ENCODE measurements at places on chromosomes 5 and 9.
A peak's percentile ranks its signal among the peaks of the same experiment; 100 is the strongest.

GRCh38 chr5:13331585-13331984 lies 612.9 kb downstream of the DNAH5 start:
- no peak for DNase-seq
- H3K27me3 ChIP-seq, result no peaks in the 10 kb centered on the region
- no peak overlapping the region for H3K4me3 ChIP-seq
- H3K27ac ChIP-seq, result no peak overlapping the region
- no peaks in the 10 kb centered on the region for H3K4me1 ChIP-seq

- no peaks in the 10 kb centered on the region for H3K27me3 ChIP-seq
- peaks cover 14% of the 10 kb centered on the region for H3K4me1 ChIP-seq
- no peak for DNase-seq
- no peak overlapping the region for H3K27ac ChIP-seq
- H3K36me3 ChIP-seq, result no peaks in the 10 kb centered on the region
Measured at GRCh38 chr5:180208038-180208434, 975 bp downstream of the RASGEF1C start.

- DNase-seq, result no peak
- H3K4me1 ChIP-seq, result peaks cover 33% of the 10 kb centered on the region
- no peaks in the 10 kb centered on the region for H3K27me3 ChIP-seq
- H3K36me3 ChIP-seq, result no peaks in the 10 kb centered on the region
- H3K27ac ChIP-seq, result no peak overlapping the region
Measured at GRCh38 chr5:142506756-142507155, 179.1 kb downstream of the FGF1 start.

- peak; percentile 29 for DNase-seq
- H3K36me3 ChIP-seq, result no peaks in the 10 kb centered on the region
- H3K27me3 ChIP-seq, result peaks cover 8% of the 10 kb centered on the region
- no peak overlapping the region for H3K27ac ChIP-seq
Measured at GRCh38 chr5:158382473-158382872, 523.5 kb upstream of the CLINT1 start.

DNA sequence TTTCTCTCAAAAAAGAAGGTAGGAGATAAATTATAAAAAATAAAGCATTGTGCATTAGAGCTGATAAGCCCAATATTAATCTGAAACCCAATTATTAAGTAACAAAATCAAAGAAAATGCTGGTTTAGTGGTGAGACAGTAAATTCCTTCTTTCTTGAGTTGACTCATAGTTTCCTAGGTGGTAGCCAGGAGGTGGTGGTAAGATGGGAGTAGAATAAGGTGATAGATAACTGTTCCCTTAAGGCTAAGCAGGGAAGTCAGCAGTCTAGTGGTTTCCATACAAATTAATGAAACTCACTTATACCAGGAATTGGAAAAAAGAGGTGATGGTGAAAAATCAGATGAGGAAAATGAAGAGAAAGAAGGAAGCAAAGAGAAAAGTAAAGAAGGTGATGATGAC lies 23.2 kb downstream of the LYSMD3 start:
- H3K36me3 ChIP-seq, result 0 out of 2 replicates have a peak, but pooled peaks cover 5% of the 10 kb centered on the region
- no peaks in the 10 kb centered on the region for H3K4me1 ChIP-seq
- no peak overlapping the region for H3K4me3 ChIP-seq
- no peaks in the 10 kb centered on the region for H3K27me3 ChIP-seq
- H3K27ac ChIP-seq, result no peak overlapping the region
- no peak for DNase-seq

GRCh38 chr5:81922854-81923279 lies 49.0 kb upstream of the ATG10 start:
- H3K4me1 ChIP-seq, result no peaks in the 10 kb centered on the region
- H3K36me3 ChIP-seq, result no peaks in the 10 kb centered on the region
- H3K27ac ChIP-seq, result no peak overlapping the region
- DNase-seq, result no peak
- H3K27me3 ChIP-seq, result no peaks in the 10 kb centered on the region

DNA sequence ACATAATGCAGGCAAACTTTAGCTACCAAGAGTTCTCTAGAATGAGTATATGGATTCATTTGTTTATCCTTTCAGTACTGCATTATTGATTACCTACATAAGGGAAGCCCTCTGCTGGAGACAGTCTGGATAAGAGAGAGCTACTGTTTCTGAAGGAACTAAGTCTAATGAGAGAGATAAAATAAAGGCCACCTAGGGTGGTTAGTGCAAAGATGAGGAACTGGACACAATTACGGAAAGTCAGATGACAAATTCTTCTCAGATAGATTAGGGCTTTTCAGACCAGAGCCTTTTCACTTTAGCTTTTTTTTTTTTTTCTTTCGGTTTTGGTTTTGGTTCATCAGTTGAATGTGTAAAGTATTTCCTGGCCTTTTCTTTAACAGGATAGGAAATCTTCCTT lies 31.3 kb downstream of the ISOC1 start:
- DNase-seq, result no peak
- H3K36me3 ChIP-seq, result no peaks in the 10 kb centered on the region
- no peak overlapping the region for H3K27ac ChIP-seq
- H3K4me3 ChIP-seq, result no peak overlapping the region

GRCh38 chr5:150113047-150113744 lies 26.8 kb upstream of the CSF1R start:
- DNase-seq, result no peak
- no peak overlapping the region for H3K27ac ChIP-seq
- H3K4me3 ChIP-seq, result no peak overlapping the region
- peaks cover 30% of the 10 kb centered on the region for H3K4me1 ChIP-seq

DNA sequence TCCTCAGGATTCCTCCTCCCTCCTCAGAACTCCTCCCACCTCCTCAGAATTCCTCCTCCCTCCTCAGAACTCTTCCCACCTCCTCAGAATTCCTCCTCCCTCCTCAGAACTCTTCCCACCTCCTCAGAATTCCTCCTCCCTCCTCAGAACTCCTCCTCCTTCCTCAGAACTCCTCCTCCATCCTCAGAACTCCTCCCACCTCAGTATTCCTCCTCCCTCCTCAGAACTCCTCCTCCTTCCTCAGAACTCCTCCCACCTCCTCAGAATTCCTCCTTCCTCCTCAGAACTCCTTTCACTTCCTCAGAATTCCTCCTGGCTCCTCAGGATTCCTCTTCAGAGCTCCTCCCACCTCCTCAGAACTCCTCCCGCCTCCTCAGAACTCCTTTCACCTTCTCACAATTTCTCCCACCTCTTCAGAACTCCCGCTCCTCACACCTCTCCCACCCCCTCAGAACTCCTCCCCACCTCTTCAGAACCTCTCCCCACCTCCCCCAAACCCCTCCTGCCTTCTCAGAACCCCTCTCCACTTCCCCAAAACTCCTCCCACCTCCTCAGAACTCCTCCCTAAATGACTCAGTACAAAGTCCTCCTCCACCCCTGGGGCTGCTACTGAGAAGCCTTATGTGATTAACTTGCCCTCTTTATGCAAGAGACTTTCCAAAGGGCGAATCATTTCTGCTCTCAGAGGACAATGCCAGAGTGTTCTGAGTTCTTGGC lies 23.2 kb downstream of the SLC46A2 start:
- H3K36me3 ChIP-seq, result no peaks in the 10 kb centered on the region
- no peaks in the 10 kb centered on the region for H3K27me3 ChIP-seq
- peak overlapping the region; percentile 59 for H3K27ac ChIP-seq
- H3K4me1 ChIP-seq, result peaks cover 26% of the 10 kb centered on the region

DNA sequence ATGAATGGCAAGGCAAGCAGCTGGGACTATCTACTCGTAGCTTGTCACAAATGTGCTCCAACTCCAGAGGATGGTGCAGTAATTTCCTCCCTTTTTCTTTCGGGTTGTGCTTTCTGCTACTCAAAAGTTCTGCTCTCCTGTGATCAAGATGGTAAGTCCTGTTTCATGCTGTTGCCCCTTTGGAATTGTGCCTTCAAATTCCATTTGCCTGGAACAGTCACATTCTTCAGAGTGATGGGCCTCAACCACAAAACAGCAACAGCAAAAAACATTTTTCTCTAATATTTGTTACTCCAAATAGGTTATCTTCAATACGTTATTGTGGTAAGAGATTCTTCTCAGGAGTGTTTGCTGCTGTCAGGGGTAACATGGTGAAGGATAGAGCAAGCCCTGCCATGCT lies 209.3 kb downstream of the PALM2AKAP2 start:
- DNase-seq, result no peak
- H3K4me1 ChIP-seq, result no peaks in the 10 kb centered on the region
- no peaks in the 10 kb centered on the region for H3K27me3 ChIP-seq
- H3K36me3 ChIP-seq, result no peaks in the 10 kb centered on the region
- no peak overlapping the region for H3K4me3 ChIP-seq

- no peaks in the 10 kb centered on the region for H3K27me3 ChIP-seq
- no peak overlapping the region for H3K27ac ChIP-seq
- no peaks in the 10 kb centered on the region for H3K36me3 ChIP-seq
- H3K4me1 ChIP-seq, result no peaks in the 10 kb centered on the region
Measured at GRCh38 chr9:4144869-4145268, 155.0 kb downstream of the GLIS3 start.

DNA sequence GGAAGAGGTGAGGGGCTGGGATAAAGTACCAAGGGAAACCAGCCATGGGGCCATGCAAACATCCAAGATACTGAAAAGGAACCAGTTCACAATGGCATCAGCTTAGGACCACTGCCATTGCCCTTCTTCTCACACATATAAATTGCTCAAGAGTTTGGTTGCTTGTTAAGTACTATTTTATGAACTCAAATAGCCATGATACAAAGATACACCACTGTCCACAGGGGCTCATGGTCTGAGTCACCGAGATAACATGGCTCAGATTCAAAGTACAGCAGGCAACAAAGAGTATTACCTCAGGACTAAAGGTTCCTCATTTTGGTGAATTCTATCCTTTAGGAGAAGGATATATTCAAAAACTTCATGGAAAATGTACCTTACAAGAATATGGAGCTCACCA lies 55.6 kb downstream of the FANCC start:
- H3K4me3 ChIP-seq, result no peak overlapping the region
- H3K27me3 ChIP-seq, result no peaks in the 10 kb centered on the region
- H3K27ac ChIP-seq, result no peak overlapping the region
- no peaks in the 10 kb centered on the region for H3K36me3 ChIP-seq
- DNase-seq, result no peak

DNA sequence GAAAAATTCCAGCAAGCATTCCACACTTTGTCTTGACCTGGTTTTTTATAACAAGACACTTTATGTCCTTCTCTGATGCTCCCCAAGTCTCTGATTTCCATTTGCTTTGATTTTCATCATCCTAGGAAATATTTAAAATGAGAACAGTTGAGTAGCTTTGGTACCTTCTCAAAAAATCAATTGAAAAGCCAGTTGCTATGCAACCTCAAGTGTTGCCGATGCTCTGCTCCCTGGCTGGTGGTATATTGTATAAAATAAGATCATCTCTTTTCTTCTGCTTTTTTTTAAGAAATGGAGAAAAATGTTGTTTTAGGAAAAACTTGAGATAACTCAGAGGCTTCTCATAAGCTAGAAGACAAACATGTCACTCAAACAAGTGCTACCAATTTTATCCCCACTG lies 109.7 kb downstream of the ZNF354C start:
- peaks cover 3% of the 10 kb centered on the region for H3K4me1 ChIP-seq
- no peak for DNase-seq
- H3K4me3 ChIP-seq, result no peak overlapping the region

GRCh38 chr9:15720861-15721260 lies 168.0 kb downstream of the CCDC171 start:
- H3K27ac ChIP-seq, result no peak overlapping the region
- H3K4me1 ChIP-seq, result no peaks in the 10 kb centered on the region
- no peaks in the 10 kb centered on the region for H3K36me3 ChIP-seq

DNA sequence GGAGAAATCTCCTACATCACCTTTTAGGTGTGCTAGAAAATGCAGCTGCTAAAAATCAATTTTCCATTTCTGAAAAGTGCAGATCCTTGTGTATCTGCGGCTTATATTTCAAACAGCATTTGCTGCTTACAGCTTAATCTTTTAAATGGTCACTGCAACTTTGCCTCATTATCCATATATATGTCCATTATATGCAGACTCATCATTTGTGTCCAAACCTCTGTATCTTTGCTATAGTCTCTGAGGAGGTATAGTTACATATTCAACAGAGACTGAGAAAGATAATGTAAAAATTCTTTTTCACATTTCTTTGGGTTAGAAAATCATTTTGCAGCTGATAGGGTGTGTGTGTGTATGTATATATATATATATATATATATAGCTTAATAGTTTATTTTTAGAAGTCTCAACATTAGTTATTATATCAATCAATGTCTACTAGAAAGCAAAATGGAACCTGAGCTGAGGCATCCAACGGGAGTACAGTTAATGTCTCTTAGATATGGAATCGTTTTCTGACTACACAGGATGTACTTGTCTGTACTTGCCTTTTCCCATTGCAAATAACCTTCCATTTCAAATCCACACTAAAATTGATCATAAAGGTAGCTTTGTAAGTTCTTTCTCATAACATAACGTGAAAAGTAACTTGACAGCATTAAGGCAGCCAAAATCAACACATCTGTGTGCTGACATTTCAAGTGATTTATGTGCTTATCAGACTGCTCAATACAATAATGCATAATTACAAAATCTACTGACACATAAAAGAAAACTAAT lies 267.0 kb upstream of the HAPLN1 start:
- H3K36me3 ChIP-seq, result no peaks in the 10 kb centered on the region
- H3K4me3 ChIP-seq, result no peak overlapping the region
- no peaks in the 10 kb centered on the region for H3K27me3 ChIP-seq

DNA sequence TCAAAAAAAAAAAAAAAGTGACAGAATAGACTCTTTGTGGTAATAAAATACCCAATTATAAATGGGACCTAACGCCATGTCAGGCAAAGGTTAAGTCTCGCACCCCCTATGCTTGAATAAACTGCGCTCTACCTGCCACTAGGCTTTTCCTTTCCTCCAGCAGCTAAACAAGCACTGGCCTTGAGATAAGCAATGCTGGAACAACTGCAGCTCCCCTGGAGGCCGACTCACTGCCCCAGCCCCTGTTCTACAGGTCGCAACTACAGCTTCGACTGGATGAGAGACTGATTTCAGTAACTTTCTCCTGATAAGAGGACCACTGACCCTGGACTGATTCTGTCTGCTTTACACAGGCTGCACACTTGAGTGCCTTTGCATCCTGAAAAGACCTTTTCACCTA lies 210.2 kb downstream of the HSPA4 start:
- H3K4me3 ChIP-seq, result no peak overlapping the region
- H3K27me3 ChIP-seq, result no peaks in the 10 kb centered on the region
- H3K4me1 ChIP-seq, result no peaks in the 10 kb centered on the region
- no peak for DNase-seq
- no peaks in the 10 kb centered on the region for H3K36me3 ChIP-seq

- no peaks in the 10 kb centered on the region for H3K27me3 ChIP-seq
- H3K27ac ChIP-seq, result no peak overlapping the region
- peaks cover 26% of the 10 kb centered on the region for H3K4me1 ChIP-seq
- no peak for DNase-seq
- no peak overlapping the region for H3K4me3 ChIP-seq
Measured at GRCh38 chr5:132269635-132270334, 12.3 kb downstream of the PDLIM4 start.
